Gastroesophageal sphincter (tissue), 4 donors: ENCODE measurements at places on chromosomes 6 and 20.

DNA sequence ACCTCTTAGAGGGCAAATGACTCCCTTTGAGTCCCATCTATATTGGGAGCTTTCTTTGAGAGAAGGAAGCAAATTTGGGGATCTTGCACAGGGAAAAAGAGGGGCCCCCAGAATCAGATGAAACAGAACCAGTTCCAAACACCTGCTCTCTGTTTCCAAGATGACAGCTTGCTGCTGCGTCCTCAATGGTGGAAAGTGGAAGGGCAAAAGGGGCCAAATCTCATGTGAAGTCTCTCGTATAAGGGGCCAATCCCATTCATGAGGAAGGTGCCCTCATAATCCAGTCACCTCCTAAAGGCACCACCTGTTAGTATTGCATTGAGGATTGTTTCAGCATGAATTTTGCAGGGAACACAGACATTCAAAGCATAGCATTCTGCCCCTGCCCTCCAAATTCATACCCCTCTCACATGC, 483 bp upstream of the SERPINB1 start:
- ATAC-seq, result no peak

GRCh38 chr6:116955773-116956172, 78.7 kb downstream of the RFX6 start:
- no peak for ATAC-seq

DNA sequence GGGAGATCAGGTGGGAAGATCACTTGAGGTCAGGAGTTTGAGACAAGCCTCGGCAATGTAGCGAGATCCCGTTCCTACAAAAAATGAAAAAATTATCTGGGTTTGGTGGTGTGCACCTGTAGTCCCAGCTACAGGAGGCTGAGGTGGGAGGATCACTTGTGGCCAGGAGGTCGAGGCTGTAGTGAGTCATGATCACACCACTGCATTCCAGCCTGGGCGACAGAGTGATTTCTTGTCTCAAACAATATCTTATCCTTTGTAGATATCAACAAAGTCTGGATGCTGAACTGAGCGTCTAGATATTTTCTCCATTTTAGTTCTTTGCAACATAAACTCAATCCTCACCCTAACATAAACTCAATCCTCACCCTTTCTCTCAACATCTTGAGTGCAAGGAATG, 197.6 kb downstream of the DTNBP1 start:
- ATAC-seq, result no peak

- ATAC-seq, result no peak
Observed at GRCh38 chr6:33191383-33192104, 723 bp downstream of the COL11A2 start.

- ATAC-seq, result no peak
Observed at GRCh38 chr6:137968901-137969300, 101.8 kb downstream of the TNFAIP3 start.

DNA sequence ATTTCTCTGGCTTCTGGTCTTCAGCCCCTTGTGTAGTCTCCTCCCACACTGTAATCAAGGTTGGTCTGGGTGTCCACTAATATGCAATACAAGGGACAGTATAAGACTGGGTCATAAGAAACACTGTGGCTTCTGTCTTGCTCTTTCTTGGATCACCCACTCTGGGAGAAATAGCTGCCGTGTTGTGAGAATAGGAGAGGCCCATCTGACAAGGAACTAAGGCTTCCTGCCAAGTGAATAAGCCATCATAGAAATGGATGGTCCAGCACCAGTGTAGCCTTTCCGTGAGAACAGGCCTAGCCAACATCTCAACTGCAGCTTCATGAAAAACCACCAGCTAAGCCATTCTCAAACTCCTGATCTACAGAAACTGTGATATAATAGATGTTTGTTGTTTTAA, 23.3 kb downstream of the BAG2 start:
- ATAC-seq, result no peak

DNA sequence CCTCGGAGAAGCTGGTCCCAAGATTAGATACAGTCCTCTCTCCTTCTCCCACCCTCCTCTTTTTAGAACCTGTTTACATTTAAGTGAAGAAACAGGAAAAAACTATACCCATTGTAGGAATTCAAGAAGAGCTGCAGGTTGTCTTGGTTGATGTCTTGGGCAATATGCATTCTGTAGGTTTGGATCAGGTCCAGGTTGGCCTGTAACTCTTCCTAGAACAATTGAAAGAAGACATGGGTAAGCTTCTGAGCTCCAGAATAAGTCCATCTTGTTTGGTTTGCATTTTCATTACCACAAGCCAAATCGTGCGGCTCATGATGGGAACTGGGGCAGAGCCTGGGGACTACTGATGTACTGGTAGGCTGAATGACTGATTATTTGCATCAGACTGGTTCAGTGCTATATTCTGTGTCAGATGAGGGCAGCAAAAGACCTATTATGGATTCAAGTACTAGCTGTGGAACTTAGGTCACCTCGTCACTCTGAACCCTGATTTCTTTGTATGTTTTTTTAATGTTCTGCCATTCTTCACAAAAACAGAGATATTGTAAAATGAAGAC, 20.3 kb upstream of the SLA2 start:
- no peak for ATAC-seq

GRCh38 chr6:15474196-15474595, 188.6 kb downstream of the DTNBP1 start:
- no peak for ATAC-seq

- peak; percentile 89 for ATAC-seq
Observed at GRCh38 chr20:8131598-8132483, at the start of gene PLCB1. Gene PLCB1 (plus strand): TSS chr20:8132266. CDS start chr20:8132652, 386 bp downstream.

DNA sequence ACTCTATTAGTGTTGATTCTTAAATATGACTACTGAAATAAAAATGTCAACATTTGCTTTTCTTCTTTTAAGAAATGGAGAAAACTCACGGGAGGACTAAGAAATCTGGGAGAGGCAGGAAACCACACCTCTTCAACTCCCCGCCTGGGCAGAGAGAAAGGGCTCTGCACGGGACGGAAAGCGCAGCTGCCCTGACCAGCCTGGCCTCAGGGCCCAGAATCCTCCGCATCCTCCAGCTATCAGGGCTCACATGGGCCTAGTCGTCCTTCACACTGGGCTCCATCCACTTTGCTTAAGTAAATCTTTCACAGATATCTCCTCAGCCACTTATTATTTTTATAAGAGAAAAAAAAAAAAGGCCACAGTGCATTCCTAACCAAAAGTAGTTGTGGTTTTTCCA, 215.1 kb downstream of the TBXT start:
- ATAC-seq, result no peak

GRCh38 chr6:29474996-29475395, 12.8 kb downstream of the MAS1L start:
- ATAC-seq, result no peak

GRCh38 chr6:13611715-13612114, 3.4 kb upstream of the NOL7 start:
- no peak for ATAC-seq

DNA sequence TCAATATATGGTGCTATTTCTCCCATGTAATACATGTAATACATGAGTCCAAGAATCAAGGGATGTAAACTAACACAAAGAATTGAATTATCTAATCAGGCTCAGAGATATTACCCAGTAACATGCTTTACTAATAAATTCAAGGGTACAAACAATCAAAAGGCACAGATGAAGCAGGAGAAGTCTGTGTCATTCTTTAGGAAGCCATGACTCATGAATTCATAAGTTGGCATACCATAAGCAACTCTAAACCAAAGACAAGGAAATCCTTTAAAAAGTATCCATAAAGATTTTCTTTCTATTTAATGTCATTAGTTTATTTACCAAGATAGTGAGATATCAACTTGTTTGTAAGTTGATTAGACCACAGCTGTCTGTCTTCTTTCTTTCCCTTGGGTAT, 446.0 kb upstream of the IMPG1 start:
- no peak for ATAC-seq
